Activated CD4-positive, CD25-positive, alpha-beta regulatory T cell treated with anti-CD3 and anti-CD28 coated beads, Interleukin-2, amount 50 U/mL, for 16 hours (primary cell): ENCODE measurements at places on chromosomes 6 and 20.

DNA sequence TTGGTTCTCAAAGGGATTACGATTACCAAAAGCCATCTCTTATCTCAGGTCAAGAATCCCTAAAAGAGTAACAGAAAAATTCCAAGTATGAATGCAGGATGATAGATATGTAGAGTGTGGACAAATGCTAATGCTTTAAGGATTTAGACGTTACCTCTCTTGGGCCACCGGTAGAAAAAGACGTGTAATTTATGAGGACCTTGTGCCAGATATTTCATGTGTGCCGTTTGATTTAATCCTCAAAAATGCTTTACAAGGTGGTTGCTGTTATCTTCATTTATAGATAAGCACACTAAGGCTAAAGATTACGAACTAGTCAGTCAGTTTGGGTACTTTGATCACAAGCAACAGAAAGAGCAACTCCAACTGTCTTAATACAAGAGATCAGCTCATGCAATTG, 370.8 kb upstream of the JAG1 start:
- DNase-seq: no peak

DNA sequence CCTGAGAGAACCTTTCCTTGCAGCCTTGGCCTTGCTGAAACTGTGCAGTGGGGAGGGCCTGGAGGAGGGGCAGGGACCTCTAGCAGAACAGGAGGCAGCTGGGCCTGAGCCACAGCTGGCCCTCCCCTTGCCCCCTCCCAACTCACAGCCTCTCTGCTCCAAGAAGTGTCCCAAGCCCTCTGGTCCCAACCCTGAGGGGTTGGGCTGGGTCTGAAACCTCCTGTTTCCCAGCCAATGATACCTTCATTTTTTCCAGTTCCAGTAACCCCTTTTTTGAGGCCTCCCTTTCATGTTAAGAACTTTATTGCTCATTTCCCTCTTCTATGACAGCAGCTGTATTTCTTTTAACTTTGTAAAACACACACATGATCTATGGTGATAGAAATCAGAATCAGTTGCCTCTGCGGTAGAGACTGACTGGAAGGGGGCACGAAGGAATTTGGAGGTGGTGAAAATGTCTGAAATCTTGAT, 17.9 kb upstream of the ARMC12 start:
- no peak for DNase-seq

DNA sequence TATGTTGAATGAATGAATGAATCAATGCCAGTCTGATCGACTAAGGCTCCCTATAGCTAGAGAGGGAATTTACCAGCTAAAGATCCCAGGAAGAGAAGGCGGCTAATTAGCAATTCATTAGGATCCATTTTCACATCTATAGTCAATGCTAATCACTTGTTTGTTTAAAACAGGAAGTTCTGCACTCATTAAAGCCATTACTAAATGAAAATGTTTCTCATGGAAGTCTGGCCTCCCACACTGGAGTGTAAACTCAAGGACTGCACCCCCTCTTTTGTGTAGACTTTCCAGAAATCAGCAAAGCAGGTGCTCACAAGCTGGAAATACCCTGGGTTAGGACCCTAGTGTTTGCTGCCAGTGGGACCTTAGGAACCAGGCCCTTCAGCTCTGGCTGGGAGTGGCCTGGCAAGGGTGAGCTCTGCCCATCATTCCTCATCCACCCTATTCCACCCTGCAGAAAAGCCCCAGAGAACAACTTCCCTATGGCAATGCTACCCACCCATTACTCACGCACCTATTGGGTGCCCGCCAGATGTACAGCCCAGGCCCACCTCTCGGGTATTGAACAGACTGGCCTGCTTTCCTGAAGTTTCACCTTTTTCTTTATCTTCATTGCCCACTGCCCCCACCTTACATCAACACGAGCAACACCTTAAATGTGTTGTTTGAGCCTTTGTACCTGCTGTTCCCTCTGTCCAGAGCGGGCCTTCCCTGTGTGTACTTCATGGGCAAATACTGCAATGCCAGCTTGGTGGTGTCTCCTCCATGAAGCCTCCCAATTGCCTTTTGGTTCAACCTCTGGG, 60.8 kb downstream of the TTI1 start:
- no peak for DNase-seq

DNA sequence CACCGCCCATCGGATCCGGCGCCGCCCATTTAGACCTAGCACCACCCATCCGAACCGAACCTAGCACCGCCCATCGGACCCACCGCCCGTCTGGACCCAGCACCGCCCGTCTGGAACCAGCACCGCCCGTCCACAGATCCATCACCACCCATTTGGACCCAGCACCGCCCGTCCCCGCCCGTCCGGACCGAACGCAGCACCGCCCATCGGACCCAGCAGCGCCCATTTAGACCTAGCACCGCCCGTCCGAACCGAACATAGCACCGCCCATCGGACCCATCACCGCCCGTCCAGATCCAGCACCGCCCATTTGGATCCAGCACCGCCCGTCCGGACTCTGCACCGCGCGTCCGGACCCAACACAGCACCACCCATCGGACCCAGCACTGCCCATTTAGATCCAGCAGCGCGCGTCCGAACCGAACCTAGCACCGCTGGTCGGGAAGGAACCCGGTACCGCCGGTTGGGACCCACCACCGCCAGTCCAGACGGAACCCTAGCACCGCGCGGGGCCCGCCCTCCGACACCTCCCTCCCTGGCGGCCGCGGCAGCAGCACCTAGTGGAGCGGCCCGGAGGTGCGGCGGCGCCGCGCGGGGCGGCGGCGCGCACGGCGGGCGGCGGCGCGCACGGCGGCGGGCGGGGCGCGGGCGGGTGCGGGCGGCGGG, 348 bp upstream of the AFDN start:
- peak; percentile 25 for DNase-seq

GRCh38 chr20:34269996-34270627, 28.9 kb downstream of the ASIP start:
- no peak for DNase-seq

DNA sequence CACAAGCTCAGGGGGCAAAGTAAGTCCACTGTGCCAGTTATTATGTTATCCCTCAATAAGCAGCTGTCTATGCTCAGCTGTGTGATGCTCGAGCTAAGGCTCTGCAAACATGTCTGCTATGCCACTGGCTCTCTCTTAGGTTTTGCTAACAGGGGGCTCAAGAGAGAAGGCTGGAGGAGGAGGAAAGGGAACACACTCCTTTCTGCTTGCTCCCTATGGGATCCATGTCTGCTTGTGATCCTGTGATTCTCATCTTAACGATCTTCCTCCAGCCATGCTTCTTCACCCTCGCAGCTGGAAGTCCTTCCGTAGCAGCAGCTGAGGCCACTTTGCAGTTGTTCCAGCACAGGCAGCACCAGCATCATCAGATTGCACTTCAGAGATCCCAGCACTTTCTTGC, 37.0 kb upstream of the IGF2R start:
- no peak for DNase-seq

GRCh38 chr20:46464451-46464850, 48.9 kb downstream of the ZNF334 start:
- no peak for DNase-seq

GRCh38 chr6:79750806-79751205, 119.7 kb downstream of the SH3BGRL2 start:
- DNase-seq: no peak

- no peak for DNase-seq
These were observed 98.4 kb downstream of the TAF4 start for GRCh38 chr20:61967300-61967699.

GRCh38 chr20:64183313-64183712, 19.1 kb downstream of the MYT1 start:
- DNase-seq: no peak

DNA sequence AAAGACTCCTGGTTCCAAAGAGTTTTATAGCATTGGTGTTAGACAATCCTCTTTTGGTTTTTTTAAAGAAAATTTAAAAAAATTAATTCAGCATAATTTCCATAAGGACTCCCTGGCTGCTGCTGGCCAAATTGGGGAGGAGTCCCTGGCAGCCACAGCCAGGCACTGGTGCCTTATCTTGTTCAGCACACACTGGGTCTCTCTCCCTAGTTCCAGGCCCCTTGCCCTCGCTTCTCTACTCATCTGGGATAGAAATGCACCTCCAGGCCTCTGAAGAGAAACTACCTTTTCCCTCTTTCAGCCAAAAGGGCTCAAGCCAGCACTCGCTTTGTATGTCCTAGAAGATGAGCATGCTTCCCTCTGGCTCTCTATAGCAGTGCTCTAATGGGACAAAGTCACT, 13.4 kb upstream of the MAPK13 start:
- DNase-seq: no peak

GRCh38 chr20:37316116-37316774, 26.8 kb downstream of the MANBAL start:
- DNase-seq: no peak

DNA sequence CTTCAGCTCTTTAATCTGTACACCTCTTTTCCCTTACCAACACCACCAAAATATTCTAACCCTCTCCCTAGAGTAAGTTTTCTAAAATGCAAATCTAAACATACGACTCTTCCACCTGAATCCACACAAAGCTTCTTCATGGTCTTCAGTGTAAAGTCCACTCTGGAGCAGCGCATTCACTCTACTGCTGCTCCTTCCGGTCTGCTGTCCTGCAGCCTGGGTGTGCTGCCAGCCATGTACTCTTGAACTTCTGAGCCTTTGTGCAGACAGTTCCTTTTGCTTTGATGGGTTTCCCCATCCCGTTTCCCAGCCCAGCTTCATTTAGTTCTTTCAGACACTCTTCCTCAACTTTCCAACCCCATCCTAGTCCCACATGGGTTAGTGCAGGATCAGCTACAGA, 108.7 kb upstream of the SGK1 start:
- no peak for DNase-seq

GRCh38 chr6:42278131-42278853, 60.6 kb upstream of the MRPS10 start:
- no peak for DNase-seq

DNA sequence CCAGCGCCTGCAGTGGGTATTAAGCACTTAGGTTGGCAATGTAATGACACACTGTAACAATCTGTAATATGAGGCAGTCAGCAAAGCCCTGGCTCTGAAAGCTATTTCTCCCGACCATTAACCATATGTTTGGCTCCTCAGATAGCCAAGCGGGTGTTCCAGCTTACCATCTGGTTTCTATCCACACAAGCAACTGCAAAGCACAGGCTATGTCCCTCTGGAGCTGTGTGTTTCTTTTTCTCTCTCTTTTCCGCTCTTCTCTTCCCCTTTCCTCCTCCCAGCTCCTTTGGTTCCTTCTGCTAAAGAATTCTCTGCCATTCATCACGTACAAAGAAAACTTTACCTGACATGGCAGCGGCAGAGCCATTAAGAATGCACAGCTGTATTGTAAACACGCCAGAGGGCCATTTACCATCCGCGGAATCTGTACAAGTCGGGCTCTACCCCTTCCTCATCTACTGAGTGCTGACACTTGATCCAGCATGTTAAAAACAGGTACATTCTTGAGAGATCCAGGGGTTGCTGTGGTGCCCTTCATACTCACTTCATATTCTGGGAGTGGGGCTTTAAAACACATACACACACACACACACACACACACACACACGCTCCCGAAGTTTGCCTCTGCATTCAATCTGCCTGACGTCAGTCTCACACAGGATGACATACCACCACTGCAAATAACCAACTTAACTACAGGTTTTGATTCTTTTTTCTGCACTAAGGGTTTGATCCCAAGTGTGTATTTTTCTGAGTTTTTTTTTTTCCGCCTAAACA, 77.2 kb downstream of the BACH2 start:
- no peak for DNase-seq

DNA sequence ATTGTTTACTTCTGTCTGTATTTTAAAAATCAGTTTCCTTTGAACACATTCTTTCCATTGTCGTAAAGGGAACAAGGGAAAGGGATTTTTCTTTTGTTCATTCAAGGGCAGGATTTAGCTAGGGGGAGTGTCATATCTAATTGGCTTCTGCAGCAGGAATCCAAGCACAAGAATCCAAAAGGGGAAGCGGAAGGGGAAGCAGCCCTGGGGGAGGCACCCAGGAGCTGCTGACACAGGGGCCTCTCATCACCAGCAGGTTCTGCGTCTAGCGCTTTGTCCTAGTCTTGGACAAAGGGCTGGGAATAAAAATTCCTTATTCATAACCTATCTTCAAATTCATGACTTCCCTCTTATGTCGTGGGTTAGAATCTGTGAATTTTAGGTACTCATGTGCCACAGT, 13.7 kb downstream of the RIPK1 start:
- no peak for DNase-seq

- DNase-seq: no peak
These were observed 610.5 kb downstream of the HTR1B start for GRCh38 chr6:76852776-76853175.

DNA sequence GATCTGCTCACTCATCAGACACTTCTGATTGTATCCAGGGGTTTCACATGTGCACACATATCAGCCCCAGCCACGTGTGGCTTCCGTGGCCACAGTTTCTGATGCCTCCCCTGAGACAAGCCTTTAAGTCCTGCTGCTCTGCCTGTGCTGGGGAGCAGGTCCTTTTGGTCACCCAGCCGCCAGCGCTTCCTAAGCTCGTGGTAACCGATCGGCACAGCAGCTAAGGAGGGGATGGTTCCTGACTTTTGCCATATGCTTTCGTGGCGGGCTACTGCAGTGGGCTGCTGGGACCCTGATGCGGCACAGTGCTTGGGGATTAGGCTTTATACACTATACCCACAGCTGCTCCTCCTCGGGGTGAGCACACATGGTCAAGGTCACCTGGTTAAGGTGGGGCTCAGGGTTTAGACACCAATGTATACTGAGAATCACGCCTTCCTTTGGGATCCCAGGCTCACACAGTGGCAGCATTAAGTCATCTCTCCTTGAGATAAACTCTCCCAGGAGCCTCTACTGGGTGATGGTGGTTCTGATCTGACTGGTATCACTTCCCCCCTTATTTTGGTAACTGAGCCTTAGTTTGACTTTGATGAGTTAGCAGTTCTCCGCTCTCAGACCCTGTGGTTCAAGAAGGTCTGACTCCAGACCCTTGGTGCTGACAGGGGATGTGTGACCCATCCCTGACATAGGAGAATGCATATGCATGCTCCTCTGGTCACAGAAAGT, 85.9 kb upstream of the KCNG1 start:
- no peak for DNase-seq

DNA sequence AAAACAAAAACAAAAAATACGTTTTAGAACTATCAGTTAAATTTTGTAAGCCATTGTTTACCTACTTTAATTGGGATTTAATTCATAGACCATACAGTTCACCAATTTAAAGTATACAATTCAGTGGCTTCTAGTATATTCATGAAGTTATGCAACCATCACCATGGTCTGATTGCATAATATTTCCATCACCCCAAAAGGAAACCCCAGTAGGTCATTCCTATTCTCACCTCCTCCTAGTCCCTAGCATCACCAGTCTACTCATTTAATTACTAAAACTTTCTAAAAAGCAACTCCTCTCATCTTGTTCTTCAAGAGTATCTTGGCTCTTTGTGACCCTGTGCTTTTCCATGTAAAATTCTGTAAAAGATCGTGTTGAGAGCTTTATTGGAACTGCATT, 60.2 kb downstream of the ASXL1 start:
- no peak for DNase-seq

- DNase-seq: no peak
These were observed 120.9 kb upstream of the SLC2A12 start for GRCh38 chr6:134173366-134173725.

- DNase-seq: no peak
These were observed 178.1 kb upstream of the PRDM1 start for GRCh38 chr6:105907991-105908390.

GRCh38 chr6:32867022-32867477, 13.1 kb downstream of the PSMB9 start:
- no peak for DNase-seq
